ENCODE measurements at places on chromosomes 16 and 17. TPM values are rescaled to one million over a fixed set of nuclear protein-coding genes. Genes with fewer than 3 reads are reported as not detected.

Gene CD7
- 0.15 TPM for total RNA-seq

Gene CALB2
- total RNA-seq: 1.1 TPM

Gene TPSG1
- total RNA-seq: not detected

Gene SOCS7
- 21.0 TPM for total RNA-seq

Gene PDPK1
- 36.4 TPM for total RNA-seq

- H3K36me3 ChIP-seq: no peaks in the 10 kb centered on the region
- no peak within 1 kb of the TSS for H3K27ac ChIP-seq
- H3K4me3 ChIP-seq: peak within 1 kb of the TSS; percentile 60
- DNase-seq: no peak
- H3K4me1 ChIP-seq: peaks cover 38% of the 10 kb centered on the region
Measured at GRCh38 chr17:44004077-44004760, at the start of gene NAGS. NAGS (plus strand) TSS chr17:44004622; CDS start chr17:44004664, 42 bp downstream.

Gene ZNF205
- 8.9 TPM for total RNA-seq

Gene STX1B
- 1.7 TPM for total RNA-seq

DNA sequence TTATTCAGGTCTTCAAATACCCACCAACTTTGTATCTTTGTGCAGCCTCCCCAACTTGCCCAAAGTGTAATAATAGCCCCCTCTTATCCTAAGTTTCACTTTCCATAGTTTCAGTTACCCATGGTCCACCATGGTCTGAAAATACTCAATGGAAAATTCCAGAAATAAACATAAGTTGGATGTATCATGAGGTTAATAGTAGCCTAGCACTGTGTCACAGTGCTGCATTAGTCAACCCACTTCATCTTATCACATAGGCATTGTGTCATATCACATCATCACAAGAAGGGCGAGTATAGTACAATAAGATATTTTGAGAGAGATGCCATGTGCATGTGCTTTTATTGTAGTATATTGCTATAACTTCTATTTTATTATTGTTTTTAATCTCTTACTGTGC lies 21.9 kb downstream of the OMG start:
- H3K27me3 ChIP-seq: no peaks in the 10 kb centered on the region
- no peak overlapping the region for H3K4me3 ChIP-seq
- H3K4me1 ChIP-seq: peaks cover 41% of the 10 kb centered on the region

DNA sequence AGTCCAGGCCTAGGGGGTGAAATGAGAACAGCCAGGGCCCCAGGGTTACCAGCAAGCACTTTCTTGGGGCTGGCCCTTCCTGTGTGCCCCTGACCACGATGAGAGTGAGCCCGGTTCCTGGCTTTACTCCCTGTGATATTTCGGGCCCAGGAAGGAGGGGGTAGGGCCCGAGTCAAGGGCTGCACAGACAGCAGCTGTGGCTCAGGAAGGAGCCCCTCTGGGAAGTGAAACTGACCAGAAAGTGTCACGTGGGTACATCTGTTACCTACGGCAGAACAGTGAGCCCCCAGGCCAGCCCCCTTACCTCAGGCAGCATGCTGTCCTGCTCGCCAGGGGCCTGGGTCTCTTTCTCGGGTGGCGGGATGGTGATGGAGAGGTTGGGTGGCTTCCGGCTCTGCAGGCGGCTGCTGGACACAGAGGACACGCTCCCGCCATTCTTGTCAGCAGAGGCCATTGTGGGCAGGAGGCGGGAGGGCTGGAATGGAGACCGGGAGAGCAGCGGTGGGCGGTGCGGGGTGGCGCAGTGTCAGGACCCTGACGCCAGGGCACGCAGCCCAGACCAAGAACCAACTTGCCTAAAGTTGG lies 13.8 kb downstream of the AANAT start:
- H3K4me1 ChIP-seq: peaks cover 12% of the 10 kb centered on the region
- H3K36me3 ChIP-seq: no peaks in the 10 kb centered on the region
- H3K27me3 ChIP-seq: no peaks in the 10 kb centered on the region
- H3K27ac ChIP-seq: peak overlapping the region; percentile 8

GRCh38 chr17:36715951-36716350 lies 114.6 kb downstream of the MRM1 start:
- no peaks in the 10 kb centered on the region for H3K36me3 ChIP-seq
- peaks cover 14% of the 10 kb centered on the region for H3K27me3 ChIP-seq
- H3K4me3 ChIP-seq: no peak overlapping the region
- DNase-seq: no peak
- no peak overlapping the region for H3K27ac ChIP-seq

GRCh38 chr17:75764711-75765421 lies at the start of gene GALK1:
GALK1 (minus strand) TSS chr17:75765192; CDS start chr17:75765136, 56 bp downstream.
- H3K4me1 ChIP-seq: peaks cover 19% of the 10 kb centered on the region
- peak within 1 kb of the TSS; percentile 84 for H3K27ac ChIP-seq
- H3K27me3 ChIP-seq: no peaks in the 10 kb centered on the region
- no peaks in the 10 kb centered on the region for H3K36me3 ChIP-seq
- peak within 1 kb of the TSS; percentile 70 for H3K4me3 ChIP-seq

- DNase-seq: no peak
- no peak overlapping the region for H3K4me3 ChIP-seq
- no peak overlapping the region for H3K27ac ChIP-seq
- H3K36me3 ChIP-seq: peaks cover 1% of the 10 kb centered on the region
Measured at GRCh38 chr17:64767269-64767997, 105.3 kb upstream of the SMURF2 start.

Gene CHD9NB
- not detected for total RNA-seq

DNA sequence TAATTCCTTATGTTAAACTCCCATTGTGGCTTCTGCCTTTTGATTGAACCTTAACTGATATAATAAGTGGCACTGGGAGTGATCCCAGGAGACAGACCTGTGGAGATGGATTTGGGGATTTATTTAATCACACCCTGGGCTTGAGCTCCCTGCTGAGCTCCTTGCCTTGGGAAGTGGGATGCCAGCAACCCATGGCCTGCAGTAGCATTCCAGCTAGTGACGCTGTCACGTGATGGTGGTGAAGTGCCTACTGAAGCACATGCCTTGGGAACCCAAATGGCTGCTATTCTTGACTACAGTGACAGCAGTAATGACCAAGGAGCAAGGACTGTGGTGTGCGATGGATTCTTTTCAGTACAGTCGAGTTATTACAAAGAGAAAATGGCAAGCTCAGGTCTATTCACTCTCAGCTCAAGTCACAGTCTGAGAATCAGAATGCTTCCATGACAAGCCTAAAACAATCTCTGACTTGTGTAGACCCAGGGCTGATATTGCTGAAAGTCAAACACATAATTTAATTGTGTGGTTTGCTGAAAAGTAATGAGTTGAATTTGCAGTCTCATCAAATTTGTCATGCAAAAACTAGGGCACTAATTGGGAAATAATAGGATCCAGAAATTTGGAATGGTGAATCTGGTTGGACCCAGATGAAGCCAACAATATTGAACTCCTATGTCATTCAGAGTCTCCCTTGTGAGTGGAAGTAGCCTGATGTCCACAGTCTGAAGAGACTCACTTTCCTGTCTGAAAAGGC lies 47.1 kb downstream of the BCL7C start:
- H3K36me3 ChIP-seq: no peaks in the 10 kb centered on the region
- no peak for DNase-seq
- H3K4me3 ChIP-seq: no peak overlapping the region
- H3K27me3 ChIP-seq: no peaks in the 10 kb centered on the region
- H3K27ac ChIP-seq: no peak overlapping the region

DNA sequence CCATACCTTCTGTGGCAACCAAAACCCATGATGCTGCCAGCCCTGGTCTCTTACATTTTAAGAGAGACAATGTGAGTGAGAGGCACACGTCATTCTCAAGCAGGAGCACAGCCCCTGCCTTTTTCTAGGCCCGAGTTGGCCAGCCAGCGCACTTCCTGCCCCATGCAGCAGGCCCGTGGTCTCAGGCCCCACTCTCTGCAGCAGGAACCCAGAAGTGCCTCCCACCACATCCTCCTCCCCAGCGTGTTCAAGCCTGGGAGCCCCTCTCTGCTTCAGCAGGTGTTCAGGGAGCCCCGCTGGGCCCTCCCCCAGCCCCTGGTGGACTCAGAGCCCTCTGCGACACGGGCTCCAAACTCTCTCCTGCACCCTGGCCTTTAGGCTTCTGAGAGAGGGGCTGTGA lies 30.5 kb downstream of the ITGAE start:
- H3K4me3 ChIP-seq: no peak overlapping the region
- H3K36me3 ChIP-seq: no peaks in the 10 kb centered on the region
- no peak for DNase-seq
- H3K27me3 ChIP-seq: no peaks in the 10 kb centered on the region
- no peak overlapping the region for H3K27ac ChIP-seq
- H3K4me1 ChIP-seq: no peaks in the 10 kb centered on the region

DNA sequence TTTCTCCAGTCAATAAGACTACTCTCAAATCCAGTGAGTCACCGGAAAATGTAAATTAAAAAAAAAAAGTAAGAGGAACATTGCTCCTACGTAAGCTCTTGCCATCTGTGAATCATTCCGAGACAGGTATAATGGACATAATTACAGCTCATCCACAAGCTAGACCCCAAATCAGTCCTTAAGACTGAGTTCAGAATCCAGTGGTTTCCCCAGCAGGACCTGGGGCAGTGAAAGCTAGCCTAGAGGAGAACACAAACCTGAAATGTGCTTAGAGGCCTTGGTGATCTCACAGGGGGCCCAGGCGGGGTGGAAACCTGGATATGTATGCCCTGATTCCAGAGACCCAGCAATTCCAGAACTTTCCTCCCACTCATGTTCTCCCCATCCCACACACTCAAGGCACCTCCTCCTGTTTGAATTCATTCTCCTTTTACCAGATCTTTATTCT lies 132.0 kb downstream of the COPRS start:
- no peaks in the 10 kb centered on the region for H3K36me3 ChIP-seq
- no peak overlapping the region for H3K4me3 ChIP-seq
- H3K4me1 ChIP-seq: peaks cover 13% of the 10 kb centered on the region

GRCh38 chr17:70622368-70623260 lies 453.3 kb downstream of the KCNJ2 start:
- peak; percentile 37 for DNase-seq
- H3K4me1 ChIP-seq: peaks cover 14% of the 10 kb centered on the region
- no peak overlapping the region for H3K27ac ChIP-seq
- no peaks in the 10 kb centered on the region for H3K27me3 ChIP-seq

DNA sequence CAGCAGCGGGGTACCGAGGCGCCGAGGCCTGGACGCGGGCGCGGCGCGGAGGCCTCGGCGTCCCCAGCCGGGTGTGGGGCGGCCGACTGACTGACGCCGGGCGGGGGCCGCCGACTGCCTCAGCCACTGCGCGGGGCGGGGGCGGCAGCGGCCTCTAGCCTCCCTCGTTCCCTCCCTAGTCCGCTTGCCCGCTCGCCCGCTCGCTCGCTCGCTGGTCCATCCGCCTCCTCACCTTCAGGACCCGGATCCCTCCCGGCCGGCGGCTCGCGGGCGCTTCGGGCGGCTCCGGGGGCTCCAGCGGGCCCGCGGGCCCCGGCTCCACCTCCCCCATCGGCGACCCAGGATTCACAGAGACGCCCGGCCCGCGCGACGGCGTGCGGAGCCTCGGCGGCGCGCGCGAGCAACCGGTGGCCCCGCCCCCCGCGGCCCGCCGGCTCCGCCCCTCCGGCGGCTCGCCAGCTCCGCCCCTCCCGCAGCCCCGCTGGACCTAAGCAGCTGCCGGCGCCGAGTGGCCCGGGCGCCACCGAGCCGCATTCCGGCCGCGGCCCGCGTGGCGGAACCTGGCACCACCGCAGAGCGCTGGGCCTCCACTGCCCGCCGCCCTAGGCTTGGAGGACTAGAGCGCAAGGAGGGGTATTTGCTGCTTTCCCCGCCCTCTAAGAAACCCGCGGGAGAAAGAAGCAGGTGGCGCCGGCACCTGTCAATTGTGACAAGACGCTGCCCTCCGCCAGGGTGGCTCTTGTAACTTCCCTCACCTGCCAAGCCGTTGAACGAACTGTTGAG lies 773 bp downstream of the PHLPP2 start:
- peak; percentile 67 for DNase-seq
- peak overlapping the region; percentile 83 for H3K27ac ChIP-seq
- H3K4me1 ChIP-seq: peaks cover 17% of the 10 kb centered on the region
- peak overlapping the region; percentile 86 for H3K4me3 ChIP-seq

GRCh38 chr16:81746566-81746965 lies 32.5 kb upstream of the PLCG2 start:
- no peaks in the 10 kb centered on the region for H3K4me1 ChIP-seq
- peak overlapping the region; percentile 53 for H3K4me3 ChIP-seq
- H3K27ac ChIP-seq: no peak overlapping the region
- no peak for DNase-seq

DNA sequence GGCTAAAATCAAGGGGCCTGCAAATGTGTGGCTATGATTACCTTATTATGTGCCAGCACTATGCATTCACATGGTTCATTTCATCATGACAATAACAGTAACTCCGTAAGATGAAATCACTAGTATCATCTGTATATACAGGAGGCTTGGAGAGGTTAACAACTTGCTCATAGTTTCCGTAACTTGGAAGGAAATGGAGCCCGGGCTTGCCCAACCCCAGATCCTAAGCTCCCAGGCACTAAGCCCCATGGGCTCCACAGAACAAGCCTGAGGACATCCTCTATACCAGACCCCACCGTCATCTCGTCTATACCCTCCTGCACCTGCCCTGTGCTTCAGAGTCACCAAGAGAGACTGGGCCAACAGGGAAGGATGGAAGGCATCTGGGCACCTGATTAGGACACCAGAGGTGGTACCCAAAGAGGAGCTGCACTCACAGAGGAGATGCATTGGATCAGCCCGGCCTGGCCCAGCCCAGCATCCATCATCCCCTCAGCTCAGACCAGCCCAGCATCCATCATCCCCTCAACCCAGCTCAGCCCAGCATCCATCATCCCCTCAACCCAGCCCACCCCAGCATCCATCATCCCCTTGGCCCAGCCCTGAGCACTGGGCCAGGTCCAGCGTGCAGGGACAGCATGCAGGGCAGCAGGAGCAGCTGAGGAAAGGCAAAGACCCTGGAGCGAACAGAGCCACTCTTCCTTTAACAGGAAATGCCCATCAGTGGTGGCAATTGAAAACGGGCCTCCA lies 28.5 kb downstream of the NSMCE1 start:
- H3K36me3 ChIP-seq: no peaks in the 10 kb centered on the region
- peaks cover 85% of the 10 kb centered on the region for H3K4me1 ChIP-seq
- H3K27me3 ChIP-seq: no peaks in the 10 kb centered on the region
- DNase-seq: no peak

- H3K4me1 ChIP-seq: peaks cover 50% of the 10 kb centered on the region
- DNase-seq: peak; percentile 81
- H3K4me3 ChIP-seq: peak overlapping the region; percentile 69
- no peaks in the 10 kb centered on the region for H3K27me3 ChIP-seq
- no peaks in the 10 kb centered on the region for H3K36me3 ChIP-seq
Measured at GRCh38 chr16:89921702-89922476, 1.3 kb upstream of the TUBB3 start.

- H3K4me1 ChIP-seq: peaks cover 57% of the 10 kb centered on the region
- peaks cover 48% of the 10 kb centered on the region for H3K27me3 ChIP-seq
- peak within 1 kb of the TSS; percentile 77 for H3K27ac ChIP-seq
- DNase-seq: peak; percentile 65
Measured at GRCh38 chr17:4584101-4584916, at the start of gene SMTNL2. SMTNL2 (plus strand) TSS chr17:4584529; CDS start chr17:4584606, 77 bp downstream.

DNA sequence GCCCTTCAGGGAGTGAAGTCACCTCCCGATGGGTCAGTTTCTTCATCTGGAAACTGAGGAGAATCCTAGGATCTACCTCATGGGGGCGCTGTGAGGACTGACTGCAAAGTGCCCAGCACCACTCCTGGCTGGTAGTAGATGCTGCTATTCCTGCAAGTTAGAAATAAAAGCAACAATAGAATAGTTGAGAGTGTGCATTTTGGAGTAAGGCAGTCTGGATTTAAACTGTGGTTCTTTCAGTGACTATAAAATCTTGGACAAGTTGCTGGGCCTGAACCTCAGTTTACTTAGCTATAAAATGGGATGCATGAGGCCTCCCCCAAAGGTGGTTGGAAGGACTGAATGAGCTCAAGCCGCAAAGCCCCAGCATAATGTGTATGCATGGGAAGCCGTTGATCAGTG lies 70.6 kb downstream of the CYB5B start:
- H3K36me3 ChIP-seq: no peaks in the 10 kb centered on the region
- no peak for DNase-seq
- no peak overlapping the region for H3K4me3 ChIP-seq
- H3K27me3 ChIP-seq: no peaks in the 10 kb centered on the region
- peaks cover 3% of the 10 kb centered on the region for H3K4me1 ChIP-seq
